Left lung (tissue), 14 donors: ENCODE measurements at places on chromosomes 1 and 21. TPM values are rescaled to one million over a fixed set of nuclear protein-coding genes. Genes with fewer than 3 reads are reported as not detected.
A peak's percentile ranks its signal among the peaks of the same experiment; 100 is the strongest.

Gene NPPB
- polyA plus RNA-seq = not detected

DNA sequence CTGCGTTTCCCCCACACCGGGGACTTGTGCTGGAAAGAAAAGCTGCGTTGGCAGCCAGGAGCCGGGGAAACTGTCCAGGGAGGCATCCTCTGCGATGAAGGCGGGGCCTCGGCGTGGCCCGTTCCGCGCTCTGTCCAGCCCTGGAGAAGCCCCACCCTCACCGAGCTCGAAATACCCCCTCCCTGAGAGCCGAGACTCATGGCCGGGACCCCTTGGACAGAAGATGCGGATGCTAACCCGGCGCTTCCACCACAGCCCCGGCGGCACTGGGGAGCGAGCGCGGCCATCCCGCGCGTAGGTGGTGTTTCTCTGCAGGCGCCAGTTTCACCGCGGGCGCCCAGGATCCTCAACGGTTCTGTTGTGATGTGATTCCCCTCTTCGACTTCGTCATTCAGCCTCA, 31.6 kb downstream of the PDE9A start:
- peak; percentile 75 for DNase-seq

GRCh38 chr21:45982092-45982757, 655 bp downstream of the COL6A1 start:
- peak; percentile 74 for DNase-seq

DNA sequence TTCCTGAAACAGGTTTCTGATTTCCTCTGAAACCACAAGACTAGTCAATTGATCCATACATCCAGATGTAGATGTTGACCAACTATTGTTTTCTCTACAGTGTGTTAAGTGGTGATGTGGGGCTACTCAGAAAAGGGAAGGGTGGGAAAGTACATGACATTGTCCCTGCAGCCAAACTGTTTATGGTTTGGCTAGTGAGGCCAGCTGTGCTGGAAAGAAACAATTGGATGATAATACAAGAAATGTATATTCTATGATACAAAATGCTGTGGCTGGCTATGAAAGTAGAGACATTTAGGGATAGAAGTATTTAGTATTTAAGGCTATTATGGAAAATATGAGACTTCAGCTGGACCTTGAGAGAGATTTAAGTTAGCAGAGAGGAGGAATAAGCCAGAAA, 244.5 kb downstream of the ADGRL2 start:
- no peak for DNase-seq

DNA sequence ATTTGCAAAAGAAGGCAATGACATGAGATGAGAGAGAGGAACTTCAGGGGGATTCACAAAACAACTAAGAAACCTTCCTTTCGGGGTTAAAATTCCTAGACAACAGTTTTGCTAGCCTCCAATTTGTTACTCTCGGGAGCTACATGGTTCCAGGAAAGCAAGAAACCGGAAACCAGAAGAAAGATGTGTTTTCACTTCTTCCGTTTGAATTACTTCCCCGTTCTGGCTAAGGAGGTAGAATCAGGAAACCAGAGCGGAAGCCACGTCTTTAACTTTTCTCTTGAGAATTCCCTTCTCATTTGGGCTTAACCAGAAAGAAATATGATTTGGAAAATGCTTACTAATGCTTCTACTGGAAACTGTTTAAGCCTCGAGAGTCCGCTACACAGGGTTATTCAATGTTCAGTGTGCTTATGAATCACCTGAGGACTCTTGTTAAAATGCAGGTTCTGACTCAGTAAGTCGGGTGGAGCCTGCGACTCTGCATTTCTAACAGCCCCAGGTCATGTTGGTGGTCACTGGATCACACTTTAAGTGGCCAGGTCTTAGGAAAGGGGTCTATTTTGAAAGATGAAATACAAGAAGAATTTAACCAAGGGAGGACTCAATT, 43.5 kb upstream of the MCOLN3 start:
- no peak for DNase-seq

DNA sequence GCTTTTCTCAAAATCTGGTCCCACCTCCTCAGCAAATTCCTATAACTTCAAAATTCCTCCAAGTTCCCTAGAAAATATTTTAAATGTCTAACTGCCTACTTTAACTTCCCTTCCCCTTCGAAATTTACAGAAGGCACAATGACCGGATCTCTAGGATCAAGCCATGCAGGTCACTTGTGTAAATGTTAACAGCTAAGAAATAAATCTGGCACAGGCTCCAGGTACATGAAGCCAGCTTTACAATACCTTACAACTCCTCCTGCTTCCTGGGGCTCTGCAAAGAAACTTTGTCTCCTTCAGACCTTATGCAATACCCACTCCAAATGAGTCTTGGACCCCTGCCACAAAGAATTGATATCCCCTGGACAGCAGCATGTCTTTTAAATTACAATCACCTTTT, 1164.2 kb downstream of the BRINP3 start:
- no peak for DNase-seq

- no peak for DNase-seq
Observed at GRCh38 chr1:25431955-25432719, 1.4 kb downstream of the MACO1 start.

DNA sequence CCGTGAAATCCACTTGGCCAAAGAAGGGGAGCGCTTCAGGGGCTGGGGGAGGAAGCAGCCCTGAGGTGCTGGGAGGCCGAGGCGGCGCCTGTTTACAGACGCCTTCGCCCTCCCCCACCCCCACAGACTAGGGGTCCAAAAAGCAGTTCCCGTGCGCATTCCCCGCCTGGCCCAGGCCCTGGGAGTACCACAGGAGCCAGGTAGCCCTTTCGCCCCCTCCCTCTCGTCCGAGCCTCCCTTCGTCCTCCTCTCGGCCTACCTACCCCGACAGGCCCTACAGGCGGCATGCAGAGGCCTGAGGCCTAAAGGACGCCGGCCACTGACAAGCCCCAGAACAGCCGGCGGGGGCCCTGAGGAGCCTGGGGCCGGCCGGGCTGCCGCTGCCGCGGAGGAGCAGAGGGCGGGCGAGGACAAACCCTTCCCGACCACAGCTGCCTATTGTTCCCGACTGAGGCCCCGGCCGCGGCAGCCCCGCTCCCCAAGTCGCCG, 522 bp downstream of the RC3H1 start:
- DNase-seq = peak; percentile 46

DNA sequence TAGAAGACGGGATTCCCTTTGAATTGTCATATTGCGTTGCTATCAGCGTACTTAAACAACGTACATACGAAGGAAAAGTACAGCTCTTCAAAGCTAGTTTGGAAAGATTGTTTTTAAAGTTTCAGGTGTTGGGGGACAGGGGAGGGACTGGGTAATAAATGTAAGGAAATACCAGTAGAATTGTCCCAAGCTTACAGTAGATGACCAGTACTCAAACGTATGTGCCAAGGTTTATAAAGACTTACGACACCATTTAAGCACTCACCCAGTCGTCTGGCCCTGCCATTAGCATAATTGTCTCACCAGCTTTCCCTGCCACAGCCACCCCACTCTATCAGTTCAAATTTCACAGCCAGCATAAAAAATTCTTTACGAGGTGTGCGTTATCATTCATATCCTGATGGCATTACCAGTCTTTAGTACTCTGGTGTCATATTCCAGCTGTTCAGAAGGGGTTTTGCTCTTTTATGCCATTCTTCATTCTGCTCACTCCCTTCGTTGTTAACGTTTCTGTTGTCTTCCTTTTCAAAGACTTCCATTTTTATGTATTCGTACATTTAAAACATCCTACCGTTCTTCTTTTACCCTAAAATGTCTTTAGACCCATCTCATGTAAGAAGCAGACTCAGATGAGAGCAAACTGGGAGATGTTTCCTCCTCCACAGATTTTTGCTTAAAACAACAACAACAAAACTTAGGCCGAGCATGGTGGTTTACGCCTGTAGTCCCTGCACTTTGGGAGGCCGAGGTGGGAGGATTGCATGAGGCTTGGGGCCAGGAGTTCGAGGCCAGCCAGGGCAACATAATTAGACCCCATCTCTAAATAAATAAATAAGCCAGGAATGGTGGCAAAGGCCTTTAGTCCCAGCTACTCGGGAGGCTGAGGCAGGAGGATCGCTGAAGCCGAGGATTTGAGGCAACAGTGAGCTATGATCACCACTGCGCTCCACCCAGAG, 1.0 kb upstream of the HP1BP3 start:
- DNase-seq = peak; percentile 34

- DNase-seq = no peak
Observed at GRCh38 chr1:27632387-27633297, 2.3 kb downstream of the FGR start.

DNA sequence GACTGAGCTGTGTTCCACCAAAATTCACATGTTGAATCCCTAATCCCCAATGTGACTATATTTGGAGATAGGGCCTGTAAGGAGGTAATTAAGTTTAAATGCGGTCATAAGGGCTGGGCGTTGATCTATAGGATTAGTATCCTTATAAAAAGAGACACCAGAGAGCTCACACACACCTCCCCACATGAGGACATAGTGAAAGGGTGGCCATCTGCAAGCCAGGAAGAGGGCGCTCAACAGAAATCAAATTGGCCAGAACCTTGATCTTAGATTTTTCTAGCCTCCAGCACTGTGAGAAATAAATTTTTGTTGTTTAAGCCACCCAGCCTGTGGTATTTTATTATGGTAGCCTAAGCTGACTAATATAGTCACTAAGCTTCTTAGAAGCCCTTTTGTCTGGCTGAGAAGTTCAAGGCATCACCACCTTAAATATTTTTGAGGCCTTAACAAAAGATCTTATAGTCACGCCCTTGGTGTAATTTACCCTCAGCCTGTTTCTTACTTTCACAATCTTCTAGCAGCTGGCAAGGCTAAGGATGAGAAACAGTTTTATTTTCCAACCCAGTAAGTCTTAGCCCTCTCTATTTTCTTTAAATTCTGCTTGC, 28.8 kb downstream of the GORAB start:
- no peak for DNase-seq

- no peak for DNase-seq
Observed at GRCh38 chr1:35223084-35223630, 30.2 kb upstream of the SFPQ start.

DNA sequence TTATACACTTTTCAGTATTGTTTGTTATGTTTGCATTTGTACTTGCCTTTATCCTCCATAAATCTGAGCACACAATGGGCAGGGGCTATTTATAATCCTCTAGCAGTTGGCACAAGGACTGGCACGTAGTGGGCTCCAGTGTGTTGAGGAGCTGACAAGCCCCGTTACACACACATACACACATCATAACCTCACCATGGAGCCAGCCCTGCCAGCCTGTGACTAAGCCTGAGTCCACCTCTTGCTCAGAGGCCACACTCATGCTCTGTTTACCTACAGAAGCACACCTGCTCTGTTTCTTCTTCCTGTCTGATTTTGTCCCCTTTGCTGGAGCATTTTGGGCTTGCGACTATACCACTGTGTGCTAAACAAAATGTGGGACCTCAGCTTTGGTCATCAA, 64.5 kb upstream of the SPATA6 start:
- no peak for DNase-seq

DNA sequence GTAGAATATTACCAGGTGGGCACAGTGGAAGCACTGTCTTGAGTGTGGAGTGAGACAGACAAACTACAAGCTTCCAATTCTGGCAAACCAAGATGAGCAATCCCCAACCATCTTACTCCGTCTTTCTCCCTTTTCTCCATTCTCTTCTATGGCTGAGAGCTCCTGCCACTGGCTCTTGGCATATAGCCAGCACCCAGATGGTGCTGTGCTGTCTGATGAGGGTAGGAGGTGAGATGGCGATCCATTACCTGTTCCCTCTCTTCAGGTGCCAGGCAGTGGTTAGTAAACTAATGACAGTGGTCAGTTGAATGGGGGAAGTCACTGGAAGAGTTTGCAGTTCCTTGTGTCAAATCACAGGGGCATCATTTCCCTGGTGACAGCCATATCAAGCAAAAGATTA, 108.4 kb downstream of the FNBP1L start:
- DNase-seq = no peak

DNA sequence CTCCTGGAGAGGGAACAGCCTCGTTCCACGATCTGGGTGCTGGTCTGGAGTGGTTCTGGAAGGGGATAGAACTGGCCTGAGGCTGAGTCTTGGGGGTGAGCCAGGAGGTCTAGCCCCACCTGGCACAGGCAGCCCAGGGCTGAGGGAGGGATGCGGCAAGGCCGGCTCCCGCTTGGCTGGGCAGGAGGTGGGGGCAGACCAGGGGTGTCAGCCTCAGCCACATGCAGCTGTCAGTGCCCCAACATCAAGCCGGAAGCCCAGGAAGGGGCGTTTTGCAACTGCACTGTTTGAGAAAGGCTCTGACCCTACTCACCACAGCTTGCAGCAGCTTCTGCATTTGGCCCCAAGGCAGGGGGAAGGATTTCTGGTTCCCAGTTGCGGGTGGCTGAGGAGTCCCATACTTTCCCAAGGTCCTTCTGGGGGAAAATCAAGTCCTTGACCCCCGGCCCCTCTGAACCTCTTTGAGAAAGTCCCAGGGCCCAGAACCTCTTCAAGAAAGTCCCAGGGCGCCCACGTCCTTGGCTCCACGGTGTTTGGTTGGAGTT, 2.0 kb downstream of the EFHD2 start:
- DNase-seq = peak; percentile 45

DNA sequence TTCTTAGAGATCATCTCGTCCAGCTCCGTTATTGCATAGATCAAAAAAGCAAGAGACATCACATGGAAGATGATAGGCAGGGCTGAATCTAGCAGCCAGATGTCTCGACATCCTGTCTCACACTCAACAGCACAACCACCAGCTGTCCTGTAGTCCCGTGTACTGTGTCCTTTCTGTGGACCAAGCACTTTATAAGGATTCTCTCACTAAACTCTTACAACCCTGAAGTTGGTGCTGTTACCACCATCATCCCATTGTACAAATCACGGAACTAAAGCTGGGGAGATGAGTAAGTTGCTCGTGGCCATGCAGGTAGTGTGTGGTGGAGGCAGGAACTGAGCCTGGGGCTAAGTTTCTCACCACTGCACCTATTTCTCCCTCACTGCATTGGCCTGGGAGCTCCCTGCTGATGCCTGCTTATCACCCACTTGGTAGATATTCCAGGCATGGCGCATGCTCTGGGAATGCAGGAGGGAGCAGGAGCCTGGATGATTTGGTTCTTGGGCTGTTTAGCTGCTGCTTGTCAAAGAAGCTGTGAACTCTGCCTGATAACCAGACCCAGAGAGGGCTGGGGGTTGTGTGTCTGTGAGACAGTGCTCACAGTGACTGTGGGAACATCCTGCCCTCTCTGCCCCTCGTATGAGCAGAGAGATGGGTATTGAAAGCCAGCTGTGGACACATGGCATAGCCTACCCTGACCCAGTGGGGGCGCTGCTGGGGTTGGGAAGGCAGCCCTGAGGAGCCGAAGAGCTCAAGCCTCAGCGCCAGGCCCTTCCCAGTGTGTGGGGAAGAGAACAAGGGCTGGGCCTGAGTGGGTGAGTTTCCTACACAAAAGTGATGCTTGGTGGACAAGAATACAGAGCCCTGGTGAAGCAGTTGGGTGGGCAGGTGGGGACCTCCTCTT, 13.6 kb downstream of the PPFIA4 start:
- DNase-seq = no peak
